ENCODE measurements at places on chromosomes 6 and 20. TPM values are rescaled to one million over a fixed set of nuclear protein-coding genes. Genes with fewer than 3 reads are reported as not detected.

- H3K36me3 ChIP-seq: no peaks in the 10 kb centered on the region
- peaks cover 15% of the 10 kb centered on the region for H3K4me1 ChIP-seq
- no peaks in the 10 kb centered on the region for H3K27me3 ChIP-seq
- H3K27ac ChIP-seq: no peak overlapping the region
- DNase-seq: no peak
- H3K4me3 ChIP-seq: no peak overlapping the region
Measured at GRCh38 chr6:169499848-169500247, 202.0 kb downstream of the WDR27 start.

DNA sequence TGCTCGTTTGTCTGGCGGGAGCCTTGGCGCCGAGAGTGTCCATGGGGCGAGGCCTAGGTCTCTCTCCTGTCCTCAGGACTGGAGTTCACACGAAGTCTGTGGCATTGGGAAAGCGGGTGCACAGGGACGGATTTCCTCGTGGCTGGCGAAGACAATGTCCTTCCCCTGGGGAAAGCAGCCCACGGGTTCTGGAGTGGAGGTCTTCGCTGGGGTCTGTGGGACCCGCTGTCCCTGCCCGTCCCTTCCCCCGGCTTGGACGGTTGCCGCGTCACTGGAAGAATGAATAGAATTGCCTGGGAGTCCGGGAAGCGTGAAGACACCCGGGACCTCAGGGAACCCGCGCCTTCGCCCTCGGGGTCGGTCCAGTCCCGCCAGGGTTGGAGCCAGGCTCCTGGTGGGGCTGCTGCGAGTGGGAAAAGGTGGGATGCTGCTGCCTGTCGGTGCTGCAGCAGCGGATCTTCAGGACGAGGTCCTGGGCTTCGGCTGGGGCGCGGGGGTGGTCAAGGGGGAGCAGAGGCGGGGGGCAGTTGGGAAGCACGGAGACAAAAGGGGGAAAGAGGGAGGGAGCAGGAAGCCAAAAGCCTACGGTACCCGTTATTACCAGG lies 441.8 kb upstream of the DEFB115 start:
- no peak overlapping the region for H3K27ac ChIP-seq
- no peak overlapping the region for H3K4me3 ChIP-seq
- H3K4me1 ChIP-seq: no peaks in the 10 kb centered on the region
- no peaks in the 10 kb centered on the region for H3K27me3 ChIP-seq

GRCh38 chr6:129575378-129576118 lies 134.4 kb downstream of the ARHGAP18 start:
- H3K27ac ChIP-seq: no peak overlapping the region
- H3K27me3 ChIP-seq: no peaks in the 10 kb centered on the region
- no peak for DNase-seq
- peak overlapping the region; percentile 66 for H3K4me3 ChIP-seq
- H3K36me3 ChIP-seq: no peaks in the 10 kb centered on the region

GRCh38 chr6:130282234-130282995 lies 59.7 kb upstream of the SAMD3 start:
- no peak for DNase-seq
- H3K27me3 ChIP-seq: no peaks in the 10 kb centered on the region
- H3K4me3 ChIP-seq: no peak overlapping the region

The GINS1 gene
- not detected for total RNA-seq

The PGC gene
- not detected for total RNA-seq

The C6orf118 gene
- total RNA-seq: not detected

The TCP11 gene
- total RNA-seq: not detected
